Stimulated activated CD4-positive, alpha-beta T cell treated with anti-CD3 and anti-CD28 coated beads, Interleukin-15, amount 100 ng/mL, for 24 hours (primary cell): ENCODE measurements at places on chromosomes 1 and 21.
A peak's percentile ranks its signal among the peaks of the same experiment; 100 is the strongest.

DNA sequence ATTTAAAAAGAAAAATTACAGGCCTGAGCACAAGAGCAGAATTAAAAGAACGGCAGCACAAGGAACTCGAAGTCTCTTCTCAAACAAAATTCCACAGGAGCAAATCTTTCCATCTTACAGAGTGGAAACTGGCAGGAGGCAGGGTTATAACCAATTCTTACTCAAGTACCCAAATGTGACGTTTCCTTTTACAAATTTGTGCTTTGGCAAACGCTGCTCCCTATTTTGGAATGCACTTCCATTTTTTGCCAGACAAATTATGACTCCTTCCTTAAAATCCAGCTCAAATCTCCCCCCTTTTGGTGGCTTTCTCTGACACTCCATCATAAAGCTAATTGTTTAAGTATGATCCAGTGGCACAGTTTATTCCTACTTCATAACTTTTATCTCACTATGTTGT is 7.8 kb downstream of the ERI3 start:
- DNase-seq, result no peak

DNA sequence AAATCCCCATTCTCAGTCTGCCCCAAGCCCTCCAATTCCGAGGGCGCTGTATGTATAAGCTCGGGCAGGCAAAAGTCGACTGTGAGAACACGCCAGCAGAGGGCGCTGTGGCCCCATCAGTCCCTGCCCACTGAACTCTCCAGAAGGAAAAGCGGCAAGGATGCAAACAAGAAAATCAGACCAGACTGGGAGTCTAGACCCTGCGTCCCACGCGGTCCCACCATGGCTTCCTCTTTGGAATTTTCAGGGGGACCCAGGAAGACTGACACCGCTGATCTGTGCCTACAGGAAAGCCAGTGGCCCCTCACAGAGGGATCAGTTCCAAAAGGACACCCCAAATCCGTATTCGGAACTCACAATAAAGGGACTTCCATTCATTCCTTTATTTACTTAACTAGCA is 19.5 kb downstream of the TEX35 start:
- peak; percentile 83 for DNase-seq

DNA sequence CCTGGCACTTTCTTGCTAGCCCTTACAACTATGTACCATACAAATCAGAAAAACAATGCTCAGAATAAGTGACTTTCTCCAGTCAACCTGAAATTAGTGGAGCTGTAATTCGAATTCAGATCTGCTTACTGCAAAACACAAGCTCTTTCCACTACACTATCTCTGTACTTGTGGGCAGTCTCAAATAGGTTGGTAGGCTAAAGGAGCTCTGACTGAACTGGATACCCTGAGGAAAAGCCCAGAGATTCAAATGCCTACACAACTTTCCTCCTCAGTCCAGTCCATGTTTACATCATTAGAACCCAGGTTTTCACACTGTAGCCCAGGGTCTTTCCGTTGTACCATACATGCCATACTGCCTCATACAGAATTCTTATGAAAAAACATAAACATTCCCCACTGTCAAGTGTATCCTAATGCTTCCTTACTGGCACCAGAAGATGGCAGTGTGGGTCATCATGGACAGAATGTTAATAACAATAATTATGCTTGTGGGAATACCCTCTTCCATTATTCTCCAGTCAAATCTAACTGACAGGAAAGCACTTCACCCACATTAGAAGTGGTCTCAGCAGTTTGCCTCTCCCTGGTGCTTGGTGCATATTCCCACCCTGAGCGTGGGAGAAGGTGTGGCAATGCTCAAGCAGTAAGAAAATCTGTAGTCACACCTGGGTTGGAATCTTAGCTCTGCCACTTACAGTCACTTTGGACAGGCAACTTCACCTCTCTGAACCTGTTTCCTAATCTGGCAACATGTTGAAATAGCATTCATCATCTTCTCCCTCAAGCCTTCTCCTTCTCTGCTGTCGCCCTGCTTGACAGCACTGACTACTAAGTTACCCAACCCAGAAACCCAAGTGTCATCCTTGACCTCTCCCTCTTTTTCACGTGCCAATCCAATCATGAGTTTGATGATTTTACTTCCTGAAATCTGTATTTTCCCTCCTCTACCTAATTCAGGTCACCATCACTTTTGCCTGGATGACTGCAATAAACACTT is 14.4 kb upstream of the ZFYVE9 start:
- DNase-seq, result peak; percentile 37

GRCh38 chr1:200588698-200589097 is 31.9 kb downstream of the KIF14 start:
- no peak for DNase-seq

DNA sequence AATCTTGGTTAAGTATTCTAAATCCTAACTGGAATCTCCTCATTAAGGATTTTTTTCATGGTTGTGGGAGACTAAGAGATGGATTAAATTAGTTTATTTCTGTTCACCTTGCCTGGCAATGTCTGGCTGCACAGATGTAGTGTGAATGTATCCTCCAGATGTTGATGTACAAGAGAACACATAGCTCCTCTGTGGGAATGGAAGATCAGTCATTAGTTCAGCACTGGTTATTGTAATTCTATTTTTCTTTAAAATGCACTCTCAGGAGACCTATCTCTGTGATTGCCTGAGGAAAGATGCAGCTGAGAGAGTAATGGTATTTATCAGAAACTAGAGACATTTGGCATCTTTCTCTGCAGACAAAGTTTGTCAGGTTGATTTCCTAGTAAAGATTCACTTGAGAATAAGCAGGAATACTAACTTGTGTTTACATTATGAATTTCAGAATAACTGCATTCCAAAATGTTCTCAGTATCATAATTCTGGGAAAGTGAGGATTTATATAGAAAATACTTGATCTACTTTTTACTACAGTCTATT is 178.6 kb downstream of the GIPC2 start:
- DNase-seq, result no peak

GRCh38 chr1:55592122-55592521 is 377.0 kb upstream of the USP24 start:
- DNase-seq, result no peak

DNA sequence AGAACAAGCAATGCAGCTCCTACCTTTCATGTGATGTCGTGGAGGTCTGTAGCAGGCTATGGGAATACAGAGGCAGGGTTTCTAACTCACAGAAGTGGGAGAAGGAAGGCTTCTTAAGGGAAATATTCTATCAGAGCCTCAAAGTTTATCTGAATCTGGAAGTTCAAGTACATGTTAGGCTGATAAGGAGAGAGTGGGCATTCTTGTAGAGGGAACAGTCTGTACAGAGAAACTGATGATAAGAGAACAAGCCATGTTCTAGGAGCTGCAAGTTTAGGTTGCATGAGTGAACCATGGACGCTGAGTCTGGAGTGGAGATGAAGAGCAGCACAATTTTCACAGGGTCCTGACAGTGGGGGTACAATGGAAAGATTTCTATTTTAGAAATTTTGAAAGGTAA is 344.0 kb downstream of the CHRM3 start:
- no peak for DNase-seq

DNA sequence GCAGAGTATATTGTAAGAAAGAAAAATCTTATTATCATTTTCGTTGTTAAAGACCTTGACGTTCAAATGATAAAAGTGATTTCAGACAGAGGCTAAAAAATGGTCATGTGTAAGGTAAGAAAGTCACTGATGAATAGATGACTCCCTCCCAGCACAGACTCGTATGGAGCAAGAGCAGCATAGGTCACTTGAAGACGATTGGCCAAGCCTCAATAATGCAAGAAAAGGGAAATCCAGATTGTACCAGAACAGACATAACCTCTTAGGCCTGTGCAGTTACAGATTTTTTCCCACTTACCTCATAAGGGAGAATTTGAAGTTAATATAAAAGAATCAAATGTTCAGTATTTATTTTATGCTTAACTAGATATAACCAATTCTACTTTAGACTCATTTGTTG is 16.3 kb upstream of the OLFML2B start:
- no peak for DNase-seq

- no peak for DNase-seq
Observed at GRCh38 chr21:44499211-44499560, 40.8 kb downstream of the KRTAP10-1 start.

- DNase-seq, result no peak
Observed at GRCh38 chr1:233005703-233006102, 55.3 kb downstream of the NTPCR start.

DNA sequence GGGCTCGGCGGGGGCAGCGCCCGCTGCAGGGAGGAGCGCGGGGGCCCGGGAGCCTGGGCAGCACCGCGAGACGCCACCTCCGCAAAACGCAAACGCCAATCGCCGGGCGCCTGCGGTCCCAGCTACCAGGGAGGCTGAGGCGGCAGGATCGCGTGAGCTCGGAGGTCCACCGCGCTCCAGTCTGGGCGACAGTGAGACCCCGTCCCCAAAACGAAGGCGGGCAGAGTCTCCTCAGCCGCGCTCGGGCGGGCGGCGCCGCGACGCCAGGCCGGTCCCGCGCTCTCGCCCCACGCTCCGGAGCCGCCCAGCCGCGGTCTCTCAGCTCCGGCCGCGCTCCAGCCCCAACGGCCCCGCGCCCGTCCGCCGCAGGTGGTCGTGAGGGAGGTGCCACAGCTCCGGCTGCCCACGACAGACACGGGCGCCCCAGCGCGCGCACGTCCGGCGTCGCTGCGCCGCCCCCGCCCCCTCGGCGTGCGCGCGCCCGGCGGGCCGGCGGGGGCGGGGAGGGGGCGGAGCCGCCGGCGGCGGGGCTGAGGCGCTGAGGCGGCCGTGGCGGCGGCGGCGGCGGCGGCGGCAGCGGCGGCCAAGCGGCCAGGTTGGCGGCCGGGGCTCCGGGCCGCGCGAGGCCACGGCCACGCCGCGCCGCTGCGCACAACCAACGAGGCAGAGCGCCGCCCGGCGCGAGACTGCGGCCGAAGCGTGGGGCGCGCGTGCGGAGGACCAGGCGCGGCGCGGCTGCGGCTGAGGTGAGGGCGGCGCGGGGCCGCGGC is at the start of gene ADARB1:
Gene ADARB1, plus strand, starts transcription at position 533 of the 770 bp plus-strand sequence. CDS start 97,077 bp downstream, outside the sequence.
- DNase-seq, result peak; percentile 70

DNA sequence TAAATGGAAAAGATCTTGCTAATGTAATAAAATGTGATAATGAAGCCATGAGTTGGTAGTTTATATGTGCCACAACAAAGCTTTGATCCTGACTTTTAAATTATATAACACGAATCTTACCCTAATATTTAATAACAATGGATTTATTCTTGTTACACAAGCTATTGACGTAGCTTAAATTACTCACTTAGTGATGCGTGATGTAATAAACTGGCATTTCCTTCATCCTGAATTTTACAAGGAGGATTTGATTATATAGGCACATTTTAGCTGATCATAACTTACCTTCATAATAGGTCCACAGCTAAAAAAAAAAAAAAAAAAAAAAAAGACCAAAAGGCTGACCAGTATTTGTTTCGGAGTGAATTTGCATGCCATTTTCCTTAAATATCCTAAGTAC is 76.2 kb upstream of the IVNS1ABP start:
- no peak for DNase-seq

DNA sequence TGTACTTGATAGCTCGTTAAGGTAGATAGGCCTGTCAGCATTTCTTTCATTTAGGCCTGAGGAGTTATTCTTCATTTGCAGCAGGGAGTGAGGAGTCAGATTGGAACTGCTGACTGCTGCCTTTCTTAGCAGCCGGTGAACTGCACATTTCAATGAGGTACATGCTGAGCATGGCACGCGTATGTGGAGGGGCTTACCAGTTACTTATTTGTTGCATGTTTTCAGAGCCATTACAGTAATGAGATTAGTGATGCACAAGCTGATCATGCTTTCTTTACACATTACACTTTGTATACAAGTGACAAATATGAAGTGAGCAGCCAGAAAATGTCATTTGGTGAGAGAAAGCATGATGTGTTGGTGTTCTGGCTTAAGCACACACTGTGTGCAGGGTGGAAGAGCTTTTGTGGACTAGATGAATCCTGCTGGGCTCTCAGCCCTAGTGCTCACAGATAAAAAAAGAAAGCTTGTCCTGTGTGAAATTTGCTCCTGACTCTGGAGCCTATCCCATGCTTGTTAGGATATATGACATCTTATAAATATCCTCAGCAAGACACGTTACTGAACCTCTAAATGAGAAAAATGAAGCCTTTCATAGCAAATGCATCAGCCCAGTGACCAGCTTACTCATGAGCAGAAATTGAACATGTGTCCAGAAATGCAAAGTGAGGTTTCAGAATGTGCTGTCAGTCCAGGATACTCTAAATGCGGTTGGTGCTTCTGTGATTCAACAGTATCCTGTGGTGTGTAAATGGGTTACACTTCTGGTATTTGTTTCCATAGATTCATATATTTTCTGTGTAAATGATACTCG is 574.7 kb upstream of the ADGRL2 start:
- DNase-seq, result no peak

DNA sequence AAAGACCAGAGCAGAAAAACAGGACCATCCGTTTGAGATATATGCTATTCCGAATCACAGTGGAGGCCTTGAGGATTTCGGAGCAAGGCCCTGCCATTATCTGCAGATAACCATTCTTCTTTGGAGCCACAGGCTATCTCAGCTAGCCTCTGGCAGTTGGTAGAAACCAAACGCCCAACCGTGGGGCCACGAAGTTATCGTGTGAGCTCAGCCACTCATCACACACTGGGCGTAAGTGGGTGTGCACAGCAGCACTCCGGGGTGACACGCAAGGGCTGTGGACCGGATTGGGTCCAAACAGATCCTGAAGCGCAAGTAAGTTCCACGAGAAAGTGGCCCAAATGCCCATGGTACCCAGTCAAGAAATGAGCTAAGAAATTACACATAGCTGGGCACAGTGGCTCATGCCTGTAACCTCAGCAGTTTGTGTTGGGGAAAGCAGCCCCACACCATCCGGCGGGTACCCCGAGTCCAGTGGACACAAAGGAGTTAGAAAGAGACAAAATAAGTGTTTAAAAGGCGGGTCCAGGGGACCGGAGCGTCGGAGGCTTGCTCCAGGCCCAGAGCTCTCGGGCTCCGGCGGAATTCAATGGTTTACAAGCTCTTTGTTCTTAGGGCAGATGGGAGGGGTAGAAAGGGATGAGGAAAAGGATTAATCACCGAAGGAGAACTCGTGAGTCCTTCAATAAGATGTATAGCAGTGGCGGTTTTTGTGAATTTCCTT is 130.6 kb downstream of the LIPI start:
- DNase-seq, result no peak

DNA sequence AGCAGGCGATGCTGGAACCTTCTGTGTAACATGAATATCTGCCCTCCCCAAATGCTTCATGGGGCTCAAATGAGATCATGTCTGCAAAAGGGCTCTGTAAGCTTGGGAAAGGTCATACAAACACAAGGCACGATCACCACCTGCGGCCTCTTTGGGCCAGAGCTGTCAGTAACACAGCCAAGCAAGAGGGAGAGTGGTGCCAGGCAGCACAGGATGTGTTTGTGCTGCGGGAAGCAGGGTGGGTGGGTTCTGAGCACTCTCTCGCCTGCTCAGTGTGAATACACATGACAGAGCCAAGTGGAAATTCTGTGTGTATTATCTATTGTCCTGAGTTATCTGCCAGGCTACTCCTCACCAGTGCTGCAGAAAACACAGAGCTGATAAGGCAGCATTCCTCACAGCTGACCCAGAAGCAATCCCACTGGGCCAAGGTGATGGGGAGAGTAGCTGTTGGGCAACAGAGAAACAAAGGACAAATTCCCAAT is 101.2 kb downstream of the LAMC2 start:
- no peak for DNase-seq
